ENCODE measurements at places on chromosomes 6 and 20.

DNA sequence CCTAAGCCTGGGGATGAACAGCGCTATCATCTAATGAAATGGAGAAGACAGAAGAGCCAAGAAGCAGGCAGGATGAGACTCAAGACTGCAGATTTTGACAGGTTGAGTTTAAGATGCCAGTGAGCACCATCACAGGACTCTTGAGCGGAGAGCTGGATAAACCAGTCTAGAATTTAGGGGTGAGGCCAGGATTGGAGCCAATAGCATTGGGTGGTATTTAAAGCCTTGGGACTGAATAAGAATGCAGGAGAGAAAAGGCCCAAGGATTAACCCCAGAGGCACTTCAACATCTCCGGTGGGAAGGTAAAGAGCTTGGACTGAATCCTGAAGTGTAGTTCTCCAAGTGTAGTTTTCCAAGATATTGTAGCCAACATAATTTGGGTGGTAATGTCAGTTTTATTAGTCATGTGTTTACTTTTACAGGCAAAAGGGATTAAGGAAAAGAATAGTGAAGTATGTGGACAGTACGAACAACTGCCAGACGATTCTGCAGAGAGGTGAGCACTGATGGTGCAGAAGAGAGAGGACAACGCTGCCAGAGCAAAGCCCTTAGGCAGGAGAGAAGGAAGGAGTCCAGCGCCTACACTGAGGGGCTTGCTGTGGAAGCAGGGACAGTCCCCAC, 85.2 kb downstream of the DTNBP1 start:
- DNase-seq, result no peak

GRCh38 chr6:114783783-114784182, 441.0 kb upstream of the HS3ST5 start:
- no peak for DNase-seq

DNA sequence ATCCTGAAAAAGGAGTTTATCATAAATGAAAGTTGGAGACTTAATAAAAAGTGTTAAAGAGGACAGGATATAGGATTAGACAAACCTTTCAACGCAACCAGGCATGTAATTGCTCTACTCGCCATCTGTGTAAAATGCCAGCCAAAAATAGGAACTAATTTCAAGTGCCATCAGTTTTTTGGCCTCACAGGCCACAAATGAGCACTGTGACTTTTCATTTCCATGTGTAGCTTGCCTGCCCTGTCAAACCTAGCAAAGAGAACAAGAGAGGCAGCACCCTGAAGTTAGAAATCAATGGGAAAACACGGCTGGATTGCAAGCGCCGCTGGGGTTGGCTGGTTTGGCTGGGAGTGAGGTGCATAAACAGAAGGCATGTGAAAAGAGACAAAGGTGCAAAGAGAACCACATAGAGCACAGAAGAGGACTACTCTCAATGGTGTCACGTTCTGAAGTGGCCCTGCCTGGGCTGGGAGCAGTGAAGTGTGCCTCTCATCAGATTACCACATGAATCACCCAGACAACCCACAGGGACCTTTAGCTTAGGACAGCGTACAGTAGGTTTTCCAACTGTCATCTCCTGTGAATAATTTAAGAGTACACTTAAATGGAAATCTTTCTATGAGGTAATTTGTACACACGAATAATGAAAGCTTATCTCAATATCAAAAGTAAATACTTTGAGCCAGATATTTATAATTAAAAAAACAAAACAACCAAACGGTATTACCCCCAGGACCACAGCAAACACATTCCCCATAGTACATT, 78.0 kb upstream of the NHSL1 start:
- DNase-seq, result no peak

- DNase-seq, result no peak
These were observed 104.9 kb upstream of the SLC22A23 start for GRCh38 chr6:3561725-3562124.

GRCh38 chr6:22829070-22829469, 259.7 kb downstream of the HDGFL1 start:
- DNase-seq, result no peak

GRCh38 chr20:14820771-14821170, 483.4 kb upstream of the FLRT3 start:
- no peak for DNase-seq

DNA sequence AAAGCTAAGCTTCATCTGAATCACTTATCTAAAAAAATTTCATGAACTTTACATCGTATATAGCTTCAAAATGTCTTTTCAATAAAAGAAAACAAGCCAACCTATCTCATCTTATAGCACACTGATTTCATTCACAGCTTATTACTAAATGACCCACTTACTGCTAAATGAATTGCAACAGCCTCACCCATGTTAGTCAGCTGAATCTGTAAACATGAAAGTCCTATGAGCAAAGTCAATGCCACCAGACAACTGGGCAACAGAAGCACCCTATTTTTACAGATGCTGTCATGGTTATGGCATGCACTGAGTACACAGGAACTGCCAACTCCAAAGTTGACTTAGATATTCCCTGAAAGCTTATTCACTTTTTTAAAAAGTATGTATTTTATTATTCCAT, 41.2 kb upstream of the DST start:
- peak; percentile 61 for DNase-seq

- no peak for DNase-seq
These were observed 11.9 kb upstream of the RBM38 start for GRCh38 chr20:57379263-57379647.

GRCh38 chr20:18176318-18176785, 38.7 kb downstream of the KAT14 start:
- no peak for DNase-seq

Measured in left lobe of liver (tissue), 2 donors.